SHP77 treated with DMSO at 0.1 percent for 48 hours (cell line): ENCODE measurements at places on chromosomes 7 and 10.

- DNase-seq: no peak
Measured at GRCh38 chr10:7388602-7389001, 22.2 kb downstream of the SFMBT2 start.

- no peak for DNase-seq
Measured at GRCh38 chr10:123147635-123148413, at the start of gene HMX2. HMX2 (plus strand) TSS chr10:123148136; CDS start chr10:123148379, 243 bp downstream.

GRCh38 chr10:84159076-84159685 lies 14.4 kb upstream of the GPR15LG start:
- DNase-seq: no peak

DNA sequence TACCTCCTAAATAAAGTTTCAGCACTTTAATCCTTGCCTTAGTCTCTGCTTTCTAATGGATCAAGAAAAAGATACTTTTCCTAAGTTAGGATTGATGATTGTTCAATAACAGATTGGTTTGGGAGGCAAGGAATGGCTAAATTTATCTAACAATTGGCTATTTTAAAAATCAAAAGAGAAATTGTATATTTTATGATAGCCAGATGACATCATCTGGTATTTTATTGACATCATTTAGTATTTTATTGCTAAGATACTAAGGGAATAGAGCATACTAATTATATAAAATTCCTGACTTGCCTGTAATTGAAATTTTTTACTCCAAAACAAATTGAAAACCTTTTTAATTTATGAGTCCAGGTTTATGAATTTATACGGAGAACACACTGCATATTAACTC lies 19.3 kb upstream of the FAM13C start:
- DNase-seq: no peak

GRCh38 chr7:117728890-117729624 lies 144.2 kb downstream of the CTTNBP2 start:
- no peak for DNase-seq
